ENCODE measurements at places on chromosomes 2 and 18.

DNA sequence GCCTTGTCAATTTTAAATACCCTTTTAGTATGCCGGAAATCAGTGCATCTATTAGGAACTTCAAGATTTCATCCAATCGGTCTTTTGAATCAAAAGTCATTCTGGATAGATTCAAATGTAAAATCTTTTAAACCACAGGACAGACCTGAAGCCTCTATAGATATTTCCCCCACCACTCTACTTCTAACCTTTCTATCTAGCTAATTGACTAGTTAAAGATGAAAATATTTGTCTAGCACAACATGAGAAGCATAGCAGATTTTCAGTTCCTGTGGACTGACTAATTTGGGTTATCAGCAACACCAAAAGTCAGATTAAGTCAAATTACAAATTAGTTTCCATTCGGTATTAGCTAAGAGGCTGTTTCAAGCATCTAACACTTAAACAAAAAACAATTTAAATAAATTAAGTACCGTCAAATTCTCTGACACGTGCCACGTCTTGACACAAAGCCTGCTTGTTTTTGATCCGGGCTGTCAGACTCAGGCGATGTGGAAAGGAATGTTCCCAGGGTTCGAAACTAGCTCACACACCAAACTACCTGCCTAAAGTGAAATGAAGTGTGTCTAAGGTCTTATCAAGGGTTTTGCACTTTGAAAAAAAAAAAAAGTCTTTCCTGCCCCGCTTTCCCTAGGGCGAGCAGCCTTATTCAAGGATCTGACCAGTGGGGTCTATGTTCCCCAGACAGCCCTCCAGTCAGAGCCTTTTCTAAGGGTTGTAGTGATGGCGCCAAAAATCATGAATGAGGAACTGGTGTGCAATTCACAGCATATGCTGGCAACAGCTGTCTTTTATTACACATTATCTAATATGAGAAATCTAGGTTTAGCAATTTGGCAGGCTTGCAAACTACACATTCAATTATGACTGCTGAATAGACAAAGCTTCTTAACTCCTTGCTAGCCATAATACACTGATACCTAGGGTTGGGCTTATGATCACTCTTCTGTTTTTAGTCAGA lies 4.7 kb downstream of the CYTIP start:
- DNase-seq: no peak

DNA sequence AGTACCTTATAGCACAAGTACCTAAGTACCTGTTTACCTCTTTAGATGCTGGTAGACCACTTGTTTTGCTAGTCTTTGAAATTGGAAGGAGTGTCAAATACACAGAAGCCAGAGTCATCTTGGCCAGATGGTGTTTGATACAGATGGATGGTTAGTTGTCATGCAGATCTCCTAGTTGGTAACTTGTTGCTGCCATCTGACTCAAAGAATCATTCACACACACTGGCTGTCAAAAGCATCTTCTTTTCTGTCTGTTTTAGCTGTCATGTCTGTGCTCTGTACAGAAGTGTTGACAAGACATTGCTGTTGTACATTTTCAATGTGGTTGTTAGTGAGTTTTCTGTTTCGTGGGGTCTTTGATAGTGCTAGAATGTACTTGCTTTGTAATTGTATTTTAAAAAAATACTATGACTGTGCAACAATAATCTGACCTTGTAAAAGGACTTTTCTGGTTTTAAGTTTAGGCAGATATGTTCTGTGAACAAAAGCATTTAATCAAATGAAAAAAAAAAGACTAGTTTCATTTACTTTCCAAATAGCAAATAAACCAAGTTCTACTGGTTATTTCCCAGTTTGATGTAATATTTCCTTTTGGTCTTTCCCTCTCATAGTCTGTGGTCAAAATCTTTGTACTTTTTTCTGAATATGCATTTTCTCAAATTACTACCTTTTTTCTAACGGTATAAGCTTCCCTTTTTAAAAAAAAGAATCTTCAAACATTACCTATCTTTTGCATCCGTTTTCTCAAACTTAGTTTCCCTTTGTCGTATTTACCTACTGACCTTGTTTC lies 39.9 kb downstream of the TANK start:
- peak; percentile 15 for DNase-seq

DNA sequence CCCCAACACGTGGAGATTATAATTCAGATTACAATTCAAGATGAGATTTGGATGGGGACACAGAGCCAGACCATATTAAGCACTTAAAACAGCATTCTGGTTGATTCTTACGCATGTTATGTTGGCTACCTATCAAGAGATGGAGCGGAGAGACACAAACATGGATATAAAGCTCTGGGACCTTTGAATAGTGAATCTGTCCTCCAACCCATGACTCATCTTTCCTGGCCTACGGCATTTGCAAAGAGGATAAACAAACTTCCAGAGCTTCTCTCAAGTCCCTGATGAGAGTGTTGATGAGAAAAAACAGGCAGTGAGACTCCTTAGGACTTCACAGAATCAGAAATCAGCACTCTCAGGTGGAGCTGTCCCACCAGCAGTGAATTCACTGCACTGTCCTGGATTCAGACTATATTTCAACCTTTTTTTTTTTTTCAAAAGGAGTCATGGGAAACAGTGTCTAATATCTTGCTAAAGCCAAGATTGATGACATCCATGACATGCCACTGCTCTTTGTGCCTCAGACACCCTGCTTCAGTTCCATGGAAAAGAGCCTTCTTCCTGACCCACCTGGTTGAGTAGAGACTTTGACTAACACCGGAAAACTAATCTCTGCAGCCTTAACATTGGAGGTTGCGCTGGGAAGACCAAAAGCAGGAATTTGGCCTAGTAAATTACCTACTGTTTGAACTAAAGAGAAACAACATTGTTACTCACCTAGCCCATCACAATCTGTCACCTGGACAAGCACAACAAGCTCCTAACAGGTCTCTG lies 62.1 kb upstream of the NPAS2 start:
- DNase-seq: no peak

DNA sequence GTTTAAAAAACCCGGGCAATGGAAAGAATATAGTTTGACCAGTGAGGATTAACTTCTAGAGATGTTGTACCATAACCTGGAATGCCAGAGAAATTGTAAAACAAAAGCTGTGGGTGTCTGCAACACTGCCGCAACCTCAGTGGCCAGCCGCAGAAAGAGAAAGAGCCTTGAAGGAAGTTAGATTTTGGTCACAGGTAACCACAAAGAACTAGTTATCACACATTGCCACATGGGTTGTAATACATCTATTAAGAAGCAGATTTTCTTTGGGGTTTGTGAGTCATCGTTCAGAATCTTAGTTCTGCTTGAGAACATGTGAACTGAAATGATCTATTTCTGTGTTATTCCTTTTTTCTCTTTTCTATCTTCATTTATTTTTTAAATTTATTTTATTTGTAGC lies 222.9 kb upstream of the AGAP1 start:
- DNase-seq: no peak

DNA sequence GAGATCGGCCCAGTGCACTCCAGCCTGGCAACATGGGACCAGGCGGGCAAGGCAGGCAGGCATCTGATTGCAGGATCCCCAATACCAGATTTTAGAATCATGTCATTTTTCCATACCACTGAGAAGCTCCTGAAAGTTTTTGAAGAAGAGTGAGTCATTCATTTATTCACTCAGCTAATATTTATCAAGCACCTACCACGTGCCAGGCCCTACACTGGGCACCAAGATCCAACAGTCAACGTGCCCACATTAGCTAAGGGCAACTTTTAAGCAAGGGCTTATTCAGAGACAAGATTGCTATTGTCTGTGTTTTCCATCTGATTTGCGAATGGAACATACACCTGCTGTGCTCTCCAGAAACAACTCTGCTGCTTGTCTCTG lies 126.8 kb upstream of the LGALSL start:
- no peak for DNase-seq

DNA sequence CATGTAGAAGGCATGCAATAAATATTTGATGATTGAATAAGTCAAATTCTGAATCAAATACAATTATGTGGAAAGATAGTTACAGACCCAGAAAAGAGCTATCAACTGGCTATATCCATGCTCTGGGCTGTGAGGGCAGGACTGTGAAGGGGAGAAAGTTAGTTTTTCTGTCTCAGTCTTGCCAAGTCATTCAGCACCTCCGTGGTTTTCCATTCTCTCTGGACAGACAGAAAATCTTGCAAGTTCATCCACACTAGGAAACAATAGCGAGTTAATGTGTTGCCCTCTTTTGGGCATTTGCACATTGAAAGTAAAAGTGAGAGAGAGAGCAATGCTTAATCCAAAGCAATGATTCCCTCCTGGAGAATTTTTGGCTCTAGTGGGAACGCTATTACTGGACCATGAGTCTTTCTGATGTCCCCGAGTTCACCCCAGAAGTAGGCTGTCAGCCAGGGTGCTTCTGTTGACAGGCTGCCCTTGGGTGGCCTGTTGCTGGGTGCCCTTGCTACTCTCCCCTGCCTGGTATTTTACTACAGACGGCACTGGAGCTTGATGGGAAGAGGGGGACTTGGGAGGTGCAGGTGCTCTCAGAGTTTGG lies 238.3 kb downstream of the LOXHD1 start:
- no peak for DNase-seq

DNA sequence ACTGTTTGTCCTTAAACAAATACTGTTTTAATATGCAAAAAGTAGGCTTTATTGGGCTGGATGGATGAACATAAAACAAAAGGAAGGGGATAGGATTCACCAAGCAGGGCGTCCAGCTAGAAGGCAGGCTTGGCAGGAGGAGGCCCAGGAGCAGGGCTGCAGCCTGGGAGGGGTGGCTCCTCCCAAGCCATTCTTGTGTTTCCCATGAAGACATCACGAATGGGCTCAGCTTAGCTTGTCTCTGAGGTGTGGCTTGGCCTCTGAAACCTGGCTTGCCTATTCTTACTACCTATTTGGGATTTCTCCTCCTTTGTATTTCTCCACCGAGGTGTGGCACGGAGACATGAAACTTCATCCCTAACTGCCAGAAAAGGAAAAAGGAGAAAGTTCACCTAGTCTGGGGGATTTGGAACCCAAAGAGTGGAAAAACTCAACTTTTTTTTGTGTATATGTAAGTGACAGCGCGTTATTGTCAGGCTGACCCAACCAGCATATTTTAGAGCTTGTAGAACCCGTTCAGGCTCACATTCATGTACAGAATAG lies 481.9 kb upstream of the SPRED2 start:
- no peak for DNase-seq

GRCh38 chr2:64737547-64737946 lies 83.8 kb upstream of the SERTAD2 start:
- no peak for DNase-seq

DNA sequence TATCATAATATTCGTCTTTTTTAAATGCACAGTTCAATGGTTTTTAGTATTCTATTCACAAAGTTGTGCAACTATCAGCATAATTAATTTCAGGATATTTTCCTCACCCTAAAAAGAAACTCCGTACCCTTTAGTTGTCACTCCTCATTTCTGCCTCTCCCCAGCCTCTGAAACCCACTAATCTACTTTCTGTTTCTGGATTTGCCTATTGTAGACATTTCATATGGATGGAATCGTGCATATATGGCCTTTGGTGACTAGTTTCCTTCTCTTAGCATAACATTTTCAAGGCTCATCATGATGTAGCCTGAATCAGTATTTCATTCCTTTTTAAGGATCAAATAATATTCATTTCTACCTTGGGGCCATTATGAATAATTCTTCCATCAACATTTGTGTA lies 18.5 kb downstream of the NEURL3 start:
- no peak for DNase-seq

GRCh38 chr2:157359628-157360027 lies 34.0 kb upstream of the ERMN start:
- no peak for DNase-seq

- DNase-seq: no peak
Measured at GRCh38 chr2:88235987-88236386, 65.8 kb downstream of the THNSL2 start.

GRCh38 chr18:10210057-10210633 lies 244.3 kb upstream of the APCDD1 start:
- DNase-seq: no peak

DNA sequence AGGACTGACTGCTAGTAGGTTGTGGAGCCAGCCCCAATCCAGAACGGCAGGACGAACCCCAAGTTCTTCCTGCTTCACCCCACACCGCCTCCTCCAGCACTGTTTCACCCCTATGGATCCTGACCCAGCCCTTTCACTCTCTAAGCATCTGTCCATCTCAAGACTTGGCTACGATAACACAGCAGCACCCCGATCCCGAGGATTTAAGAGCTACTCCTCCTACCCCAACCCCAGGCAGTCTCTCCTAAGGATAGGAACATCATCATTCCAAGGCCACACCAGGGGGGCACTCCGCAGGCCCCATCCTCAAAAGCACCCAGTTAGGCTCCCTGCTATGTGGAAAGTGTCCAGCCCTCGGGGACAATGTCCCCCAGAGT lies 645 bp downstream of the KCTD18 start:
- peak; percentile 19 for DNase-seq

DNA sequence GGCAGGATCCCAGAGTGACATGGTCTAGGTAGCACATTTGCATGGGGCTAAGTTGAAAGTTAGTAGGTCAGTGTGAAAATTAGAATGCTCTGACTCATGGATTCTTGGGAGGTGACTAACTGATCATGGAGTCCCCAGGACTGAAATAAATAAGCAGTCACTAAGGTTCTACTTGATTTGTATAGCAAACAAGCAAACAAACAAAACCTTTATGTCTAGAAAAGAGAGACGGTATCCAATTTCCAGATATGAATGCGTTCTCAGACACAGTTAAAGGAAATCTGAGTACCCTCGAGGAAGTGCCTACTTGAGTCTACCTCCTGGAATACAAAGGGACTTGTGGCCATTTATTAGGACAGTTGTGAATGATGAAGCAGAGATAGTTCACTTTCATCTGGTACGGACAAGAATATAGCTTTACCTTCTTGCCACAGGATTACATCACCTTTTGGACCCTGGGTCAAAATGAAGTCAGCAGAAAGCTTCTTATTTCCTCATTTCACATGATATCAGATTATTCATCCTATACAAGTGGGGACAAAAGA lies 54.3 kb upstream of the AGPS start:
- DNase-seq: no peak

- DNase-seq: no peak
Measured at GRCh38 chr2:238890618-238891456, 43.0 kb downstream of the TWIST2 start.

GRCh38 chr2:212845941-212846340 lies 305.5 kb downstream of the IKZF2 start:
- DNase-seq: no peak

DNA sequence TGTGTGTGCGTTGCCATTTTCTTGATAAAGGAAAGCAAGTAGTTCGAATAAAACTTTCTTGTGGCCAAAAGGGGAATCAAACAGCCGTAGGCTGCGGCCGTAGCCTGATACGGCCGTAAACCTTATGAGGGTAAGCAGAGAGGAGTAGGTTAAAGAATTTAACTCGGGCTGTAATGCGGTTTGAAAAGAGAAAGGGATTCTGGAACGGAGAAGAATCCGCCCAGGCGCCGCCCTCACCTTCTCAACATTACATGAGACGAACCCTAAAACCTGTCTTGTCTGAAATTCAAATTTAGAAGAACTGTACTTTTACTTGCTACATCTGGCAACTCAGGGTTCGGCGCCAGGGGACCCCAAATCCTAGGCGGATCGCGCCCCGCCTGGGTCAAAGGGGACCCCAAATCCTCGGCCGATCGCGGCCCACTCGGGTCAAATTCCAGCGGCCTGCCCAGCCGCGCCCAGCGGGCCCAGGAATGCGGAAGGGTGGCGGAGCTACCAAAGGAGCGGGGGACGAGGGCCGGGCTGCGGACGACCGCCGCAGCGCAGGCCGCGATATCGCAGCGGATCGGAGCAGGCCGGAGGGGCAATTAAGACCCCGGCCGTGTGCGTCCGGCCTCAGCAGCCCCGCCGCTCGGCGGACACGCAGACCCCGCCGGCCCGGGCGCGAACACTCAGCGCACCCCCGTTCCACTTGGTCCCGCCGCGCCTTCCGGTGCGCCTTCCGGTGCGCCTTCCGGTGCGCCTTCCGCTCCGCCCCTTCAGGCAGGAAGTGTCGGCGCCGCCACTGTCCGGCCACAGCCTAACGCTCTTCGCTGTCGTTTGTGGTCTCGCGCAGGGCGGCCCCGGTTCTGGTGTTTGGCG lies at the start of gene MYL12B:
MYL12B (plus strand) TSS at position 761 of the 861 bp plus-strand sequence. CDS start 10,766 bp downstream, outside the sequence.
- peak; percentile 84 for DNase-seq
